Ecto neural progenitor cell (in vitro differentiated cells): ENCODE measurements at places on chromosomes 6 and 20.
A peak's percentile ranks its signal among the peaks of the same experiment; 100 is the strongest.

GRCh38 chr6:152220786-152221185 is 413.3 kb downstream of the ESR1 start:
- no peak for DNase-seq

GRCh38 chr6:169233181-169233580 is 20.5 kb downstream of the THBS2 start:
- no peak for DNase-seq

DNA sequence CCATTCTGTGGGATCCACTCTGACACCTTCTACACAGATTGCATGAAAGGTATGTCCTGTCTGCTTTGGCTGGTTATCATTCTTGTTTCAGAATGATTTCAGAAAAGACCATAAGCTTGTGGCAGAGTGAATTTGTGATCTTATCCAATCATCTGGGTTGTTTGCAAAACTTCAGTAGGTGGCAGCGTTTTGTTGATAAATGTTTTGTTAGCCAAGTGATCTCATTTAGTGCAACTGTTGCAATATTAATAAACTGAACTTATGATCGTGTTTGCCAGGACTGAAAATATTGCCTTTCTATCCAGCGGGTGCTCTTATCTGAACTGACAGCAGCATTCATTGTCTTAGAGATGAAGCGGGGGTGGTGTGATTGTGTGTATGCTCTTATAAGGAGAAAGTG is 613.2 kb upstream of the NOX3 start:
- no peak for DNase-seq

DNA sequence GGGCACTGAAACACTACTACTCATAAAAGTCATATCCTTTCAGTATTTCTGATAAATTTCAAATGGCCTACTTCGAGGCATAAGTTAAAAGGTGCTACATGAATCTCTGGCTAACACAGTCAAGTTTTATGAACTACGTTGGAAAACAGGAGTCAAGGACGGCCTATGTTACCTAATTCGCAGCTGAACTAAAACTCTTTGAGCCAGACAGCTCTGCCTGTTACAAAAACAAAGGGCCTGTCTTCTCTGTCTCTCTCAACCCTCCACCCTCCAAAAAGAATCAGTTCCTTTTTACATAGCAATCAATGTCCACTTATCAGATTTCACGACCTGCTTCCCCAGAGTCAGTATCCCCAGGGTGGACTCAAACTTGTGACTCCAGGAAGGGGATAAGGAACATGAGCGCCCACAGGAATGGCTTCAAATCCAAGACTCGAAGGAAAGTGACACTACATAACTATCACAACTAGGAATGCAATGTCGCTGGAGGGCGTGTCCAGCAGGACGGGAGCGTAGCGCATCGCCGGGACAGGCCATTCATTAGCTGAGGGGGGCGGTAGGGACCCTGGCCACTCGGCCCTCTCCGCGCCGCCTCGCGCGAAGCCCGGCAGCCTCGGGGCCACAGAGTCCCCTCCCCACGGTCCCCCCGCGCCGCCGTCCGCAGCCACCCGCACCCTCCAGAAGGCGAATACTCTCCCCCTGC is 591 bp downstream of the IBTK start:
- peak; percentile 84 for DNase-seq

DNA sequence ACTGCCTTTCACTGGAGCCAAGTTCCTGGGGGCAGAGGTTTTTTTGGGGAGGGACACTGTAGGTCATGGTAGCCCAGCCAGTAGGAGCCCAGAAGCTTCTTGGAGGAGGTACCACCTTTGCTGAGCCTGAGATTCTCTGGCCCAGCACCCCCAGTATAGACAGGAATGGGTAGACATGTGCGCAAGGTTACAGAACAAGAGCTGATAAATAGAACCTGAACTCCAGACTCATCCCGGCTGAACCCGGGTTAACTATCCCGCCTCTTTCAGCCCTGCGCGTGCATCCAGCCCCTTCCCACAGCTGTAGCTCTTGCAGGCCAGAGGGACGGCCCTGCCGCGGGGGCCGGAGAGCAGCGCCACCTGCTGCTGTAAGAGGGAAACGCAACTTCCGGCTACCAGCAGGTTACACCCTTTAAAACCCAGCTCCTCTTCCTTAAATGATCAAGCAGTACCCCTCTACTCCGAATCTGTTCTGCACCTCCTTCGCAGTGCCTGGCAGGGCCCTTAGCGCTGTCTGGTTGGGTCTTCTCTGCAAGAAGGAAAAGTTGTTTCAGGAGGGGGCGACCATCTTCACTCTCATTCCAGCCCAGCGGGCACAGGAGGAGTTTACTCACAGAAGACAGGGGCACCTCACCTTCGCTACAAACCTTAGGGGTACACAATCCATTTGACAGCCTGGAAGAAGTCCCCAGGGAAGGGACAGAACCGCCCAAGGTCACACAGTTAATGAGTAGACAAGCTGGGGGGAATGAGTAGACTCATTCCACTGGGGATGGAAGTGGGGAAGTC is 7.5 kb downstream of the SRXN1 start:
- DNase-seq, result peak; percentile 89

DNA sequence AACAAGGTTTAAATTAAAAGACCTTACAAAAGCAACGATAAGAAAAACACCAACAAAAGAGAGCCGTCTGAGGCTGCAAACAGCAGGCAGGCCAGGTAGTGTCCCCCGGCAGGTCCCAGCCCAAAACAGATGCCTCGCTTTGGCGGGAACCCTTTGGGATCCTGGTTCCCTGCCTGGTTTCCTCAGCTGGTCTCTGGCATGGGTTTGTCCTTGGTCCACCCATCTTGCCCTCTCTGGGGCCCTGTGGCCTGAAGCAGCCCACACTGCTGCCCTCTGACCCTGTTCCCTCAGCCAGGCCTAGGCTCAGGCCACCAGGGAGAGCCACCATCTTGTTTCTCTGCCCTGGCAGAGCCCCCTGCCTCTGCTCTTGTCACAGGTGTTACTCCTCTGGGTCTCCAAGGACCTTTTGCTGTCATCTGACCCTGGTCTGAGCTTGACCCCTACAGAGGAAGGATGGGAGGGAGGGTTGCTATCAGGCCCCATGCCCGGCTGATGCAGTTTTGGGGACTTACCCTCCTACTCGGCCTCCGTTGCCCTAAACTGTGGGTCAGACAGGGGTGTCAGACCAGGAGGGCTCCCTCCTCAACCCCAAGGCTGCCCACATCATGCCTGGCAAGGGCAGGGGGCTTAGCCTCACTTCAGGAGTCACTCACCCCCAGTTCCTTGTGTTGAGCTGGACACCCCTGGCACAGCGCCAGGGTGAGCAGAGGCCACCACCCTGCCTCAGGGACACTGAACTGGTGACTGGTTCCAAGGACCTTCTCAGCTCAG is 30.6 kb upstream of the GRM4 start:
- no peak for DNase-seq

- DNase-seq, result no peak
These were observed 11.4 kb upstream of the UBR2 start for GRCh38 chr6:42552380-42552779.

DNA sequence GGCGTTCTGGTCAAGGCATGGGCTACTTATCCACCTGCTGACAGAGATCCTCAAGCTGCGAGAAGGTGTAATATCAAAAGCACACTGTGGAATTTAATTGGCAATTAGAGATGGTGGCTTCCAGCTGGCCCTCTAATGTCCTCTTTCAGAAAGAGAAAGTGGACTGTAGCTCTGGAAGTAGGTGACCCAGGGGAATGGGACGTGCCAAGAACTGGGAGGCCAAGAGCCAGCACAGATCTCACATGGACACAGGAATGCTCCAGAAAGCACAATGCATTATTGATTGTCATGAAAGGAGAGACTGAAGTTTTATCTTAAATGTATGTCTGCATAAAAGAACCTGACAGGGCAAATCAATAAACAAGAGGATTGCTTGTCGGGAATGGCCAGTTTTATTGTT is 198.6 kb upstream of the CDH4 start:
- no peak for DNase-seq

DNA sequence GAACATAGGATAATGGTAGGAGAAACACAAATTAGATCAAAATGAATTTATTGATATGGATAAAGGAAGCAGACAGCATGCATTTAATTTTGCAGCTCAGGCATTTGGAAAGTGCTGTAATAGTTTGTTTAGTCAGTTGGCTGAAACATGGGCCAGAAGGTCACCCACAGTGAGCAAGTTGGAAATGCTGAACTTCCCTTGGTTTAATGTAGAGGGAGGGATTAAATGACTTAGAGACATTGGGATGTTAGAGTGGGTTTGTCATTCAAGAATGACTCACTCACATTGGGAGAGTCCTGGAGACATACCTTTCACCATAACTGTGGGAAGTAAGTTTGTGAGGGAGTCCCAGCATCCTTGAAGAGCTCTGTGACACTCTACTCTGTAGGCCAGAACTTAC is 231.5 kb upstream of the PLCB4 start:
- no peak for DNase-seq

DNA sequence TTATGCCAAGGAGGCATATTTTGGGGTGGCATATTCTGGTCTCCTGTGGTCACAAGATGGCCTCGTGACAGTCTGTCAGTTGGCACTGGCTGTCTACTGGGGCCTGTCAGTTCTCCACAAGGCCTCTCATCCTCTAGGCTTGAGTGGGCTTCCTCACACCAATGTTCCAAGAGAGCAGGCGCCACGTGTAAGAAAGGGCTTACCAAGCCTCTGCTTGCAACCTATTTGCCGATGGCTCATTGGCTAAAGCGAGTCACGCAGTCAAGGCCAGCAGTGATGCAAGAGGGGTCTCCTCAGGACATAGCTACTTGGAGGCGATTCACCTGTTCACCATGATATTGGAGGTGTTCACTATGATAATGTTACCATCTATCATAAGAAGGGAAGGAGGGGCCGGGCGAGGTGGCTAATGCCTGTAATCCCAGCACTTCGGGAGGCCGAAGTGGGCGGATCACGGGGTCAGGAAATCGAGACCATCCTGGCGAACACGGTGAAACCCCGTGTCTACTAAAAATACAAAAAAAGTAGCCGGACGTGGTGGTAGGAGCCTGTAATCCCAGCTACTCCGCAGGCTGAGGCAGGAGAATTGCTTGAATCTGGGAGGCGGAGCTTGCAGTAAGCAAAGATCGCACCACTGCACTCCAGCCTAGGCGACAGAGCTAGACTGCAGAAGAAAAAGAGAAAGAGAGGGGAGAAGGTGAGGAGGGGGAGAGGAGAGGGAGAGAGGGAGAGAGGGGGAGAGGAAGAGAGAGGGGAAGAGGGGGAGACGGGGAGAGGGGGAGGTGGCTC is 35.3 kb downstream of the C6orf52 start:
- no peak for DNase-seq

- peak; percentile 39 for DNase-seq
These were observed 181.6 kb upstream of the AKAP12 start for GRCh38 chr6:151058021-151058733.

- peak; percentile 3 for DNase-seq
These were observed 175.3 kb upstream of the CST7 start for GRCh38 chr20:24773751-24774201.

- no peak for DNase-seq
These were observed 606.0 kb upstream of the HTR1E start for GRCh38 chr6:86331265-86331840.

DNA sequence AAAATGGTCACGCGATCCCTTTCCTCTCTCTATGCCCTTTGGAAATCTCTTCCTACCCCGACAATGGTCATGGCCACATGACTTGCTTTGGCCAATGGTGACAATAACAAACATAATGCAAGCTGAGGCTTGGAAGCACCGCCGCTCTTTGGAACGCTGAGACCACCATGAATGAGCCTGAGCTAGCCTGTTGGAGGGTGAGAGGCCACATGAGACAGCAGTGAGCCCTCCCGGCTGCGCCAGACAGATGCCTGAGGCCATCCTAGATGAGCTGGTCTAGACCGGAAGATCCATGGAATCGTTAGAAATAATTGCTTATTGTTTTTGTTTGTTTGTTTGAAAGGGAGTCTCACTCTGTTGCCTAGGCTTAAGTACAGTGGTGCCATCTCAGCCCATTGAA is 64.2 kb downstream of the STK35 start:
- DNase-seq, result no peak

DNA sequence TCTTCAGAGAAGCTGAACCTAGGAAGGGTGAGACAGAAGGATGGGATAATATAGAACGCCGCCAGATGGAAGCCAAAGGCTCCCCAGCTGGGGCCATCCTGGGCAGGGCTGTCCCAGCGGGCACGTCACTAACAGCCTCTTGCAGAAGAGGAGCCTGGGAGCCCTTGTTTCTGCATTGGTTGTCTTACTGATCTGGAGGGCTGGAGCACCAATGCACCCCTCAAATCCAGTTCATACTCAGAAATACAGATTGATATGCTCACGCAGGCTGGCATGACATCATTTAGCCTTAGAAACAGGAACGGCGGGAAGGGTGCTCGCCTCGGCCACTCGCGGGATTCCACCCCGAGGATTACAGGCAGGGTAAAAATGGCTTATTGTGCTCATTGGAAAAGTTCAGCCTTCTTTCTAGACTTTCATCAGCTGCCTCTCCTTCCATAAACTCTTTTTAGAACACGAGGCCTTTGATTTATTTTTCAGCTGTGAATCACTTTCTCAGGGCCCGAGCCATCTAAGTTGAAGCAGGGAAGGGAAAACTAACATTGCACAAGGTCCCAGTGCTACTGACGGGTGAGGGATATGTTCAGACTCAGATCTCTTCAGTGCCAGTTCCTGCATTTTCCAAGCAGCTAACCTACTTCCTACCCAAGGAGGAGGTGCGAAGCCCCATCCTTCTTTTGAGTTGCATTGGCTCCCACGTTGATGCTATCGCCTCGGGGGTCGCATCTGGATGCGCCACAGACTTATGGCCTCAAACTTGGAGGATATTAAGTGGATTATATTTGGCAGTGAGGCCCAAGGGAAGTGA is 82.3 kb downstream of the GMPR start:
- no peak for DNase-seq

DNA sequence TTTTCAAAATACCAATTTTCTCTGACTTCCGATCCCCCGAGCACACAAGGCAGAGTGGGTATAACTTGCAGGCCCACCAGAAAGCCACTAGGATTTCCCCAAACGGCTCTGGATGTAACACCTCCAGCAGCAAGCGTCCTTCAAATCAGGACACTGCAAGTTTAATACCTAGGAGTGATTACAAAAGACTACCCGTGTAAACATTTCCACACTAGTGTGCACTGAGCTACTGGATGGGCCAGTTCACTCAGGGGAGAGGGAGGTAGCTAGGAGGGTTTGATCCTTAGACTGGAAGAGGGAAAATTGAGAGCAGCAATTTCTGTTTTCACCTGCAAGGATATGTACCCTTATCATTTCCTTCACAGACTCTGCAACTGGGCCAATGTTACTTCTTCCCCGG is 91.8 kb upstream of the AGPAT4 start:
- no peak for DNase-seq

DNA sequence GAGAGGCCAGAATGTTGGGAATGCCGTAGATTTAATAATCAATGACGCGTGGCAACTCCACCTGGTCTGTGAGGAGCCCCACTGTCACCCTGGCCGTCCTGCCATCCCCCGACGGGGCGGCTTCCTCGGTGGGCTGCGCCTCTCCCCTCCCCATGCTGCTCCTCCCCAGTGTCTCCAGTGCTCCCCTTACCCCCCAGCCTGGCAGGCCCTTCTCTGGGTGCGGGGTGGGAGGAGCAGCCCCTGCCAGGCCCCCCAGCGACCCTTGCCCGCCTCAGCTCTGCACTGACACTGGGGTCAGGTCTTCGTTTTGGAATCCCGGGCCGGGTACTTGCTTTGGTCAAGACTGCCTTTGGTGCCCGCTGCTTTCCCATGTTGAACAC is 82.3 kb upstream of the FRMD1 start:
- no peak for DNase-seq
